ENCODE measurements at places on chromosomes 13 and 19. TPM values are rescaled to one million over a fixed set of nuclear protein-coding genes. Genes with fewer than 3 reads are reported as not detected.

DNA sequence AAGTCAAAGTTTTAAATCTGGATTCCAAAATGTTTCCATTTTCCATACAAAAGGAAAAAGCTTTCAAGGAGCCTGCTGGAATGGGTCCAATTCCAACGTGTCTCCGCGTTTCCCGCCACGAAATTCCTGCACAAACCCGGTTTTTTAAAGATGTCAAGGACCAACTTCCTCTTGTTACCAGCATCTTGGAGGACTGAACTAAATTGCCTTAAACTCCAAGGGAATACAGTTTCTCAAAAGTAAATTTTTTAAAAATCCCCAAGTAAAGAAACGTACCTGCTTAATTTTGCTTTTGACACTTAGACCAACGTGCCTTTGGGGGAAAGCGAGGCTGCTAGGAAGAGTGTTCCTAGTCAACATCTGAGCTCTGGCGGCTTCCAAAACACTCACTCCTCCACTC, 12.3 kb upstream of the SOX1 start:
- no peak for DNase-seq

GRCh38 chr13:113507505-113508345, 17.2 kb upstream of the DCUN1D2 start:
- DNase-seq = no peak

DNA sequence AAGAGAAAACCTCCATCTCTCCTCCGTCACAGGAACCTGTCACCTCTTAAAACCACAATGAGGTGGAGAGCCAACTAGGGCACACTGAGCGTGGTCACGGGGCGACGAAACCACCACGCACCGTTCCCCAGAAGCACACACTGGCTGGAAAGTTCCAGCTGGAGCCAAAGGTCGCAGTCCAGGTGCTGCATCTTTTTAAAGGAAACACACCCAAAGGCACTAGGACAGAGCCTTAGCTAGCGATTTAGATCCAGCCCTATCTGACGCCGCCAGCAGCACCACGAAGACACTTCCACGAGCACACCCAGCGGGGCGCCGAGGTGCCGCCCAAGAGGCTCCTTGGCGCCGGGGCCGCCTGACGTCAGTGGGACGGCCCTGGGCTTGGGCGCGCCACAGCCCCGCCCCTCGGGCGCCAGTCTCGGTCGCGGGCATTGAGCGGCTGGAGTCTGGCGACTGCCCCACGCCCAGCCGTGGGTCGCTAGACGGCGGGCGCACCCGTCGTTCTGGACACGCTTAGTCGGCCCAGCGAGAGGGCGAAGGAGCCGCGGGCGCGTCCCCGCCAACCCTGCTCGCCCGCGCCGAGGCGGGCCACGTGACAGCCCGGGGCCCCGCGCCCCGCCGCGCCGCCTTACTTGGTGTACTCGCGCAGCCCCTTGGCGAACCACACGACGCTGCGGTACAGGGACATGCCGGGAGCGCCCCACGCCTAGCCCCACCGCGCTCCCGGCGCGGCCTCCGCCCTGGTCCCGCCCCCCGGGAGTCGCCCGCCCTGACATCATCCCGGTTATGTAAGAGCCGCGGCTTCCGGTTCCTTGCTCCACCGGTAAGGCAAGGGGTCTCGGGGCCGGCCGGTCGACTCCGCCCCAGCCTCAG, at the start of gene DHRS12:
DHRS12 (minus strand) TSS at position 742 of the 873 bp plus-strand sequence. CDS start 4,504 bp downstream, outside the sequence.
- peak; percentile 80 for DNase-seq

DNA sequence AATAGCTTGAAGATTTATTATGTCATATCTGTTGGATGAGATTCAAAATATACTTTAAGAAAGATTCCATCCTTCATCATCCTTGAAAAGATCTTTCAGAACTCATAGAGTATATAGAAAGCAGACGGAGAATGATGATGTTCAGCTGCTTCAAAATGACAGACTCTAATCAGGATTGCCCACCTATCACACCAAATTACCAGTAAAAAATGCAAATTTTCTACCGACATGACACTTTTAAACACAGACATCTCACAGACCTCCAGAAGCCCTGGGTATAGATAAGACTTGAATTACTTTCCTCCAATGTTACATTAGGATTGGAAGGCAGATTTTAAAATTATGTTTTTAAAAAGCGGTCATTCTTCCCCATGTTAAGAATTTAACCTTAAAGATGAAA, 235.5 kb downstream of the GPC6 start:
- no peak for DNase-seq

ZNF726 gene
- 1.2 TPM for polyA plus RNA-seq

Data from fibroblast of lung (primary cell).